ENCODE measurements at places on chromosomes 2 and 18.
A peak's percentile ranks its signal among the peaks of the same experiment; 100 is the strongest.

DNA sequence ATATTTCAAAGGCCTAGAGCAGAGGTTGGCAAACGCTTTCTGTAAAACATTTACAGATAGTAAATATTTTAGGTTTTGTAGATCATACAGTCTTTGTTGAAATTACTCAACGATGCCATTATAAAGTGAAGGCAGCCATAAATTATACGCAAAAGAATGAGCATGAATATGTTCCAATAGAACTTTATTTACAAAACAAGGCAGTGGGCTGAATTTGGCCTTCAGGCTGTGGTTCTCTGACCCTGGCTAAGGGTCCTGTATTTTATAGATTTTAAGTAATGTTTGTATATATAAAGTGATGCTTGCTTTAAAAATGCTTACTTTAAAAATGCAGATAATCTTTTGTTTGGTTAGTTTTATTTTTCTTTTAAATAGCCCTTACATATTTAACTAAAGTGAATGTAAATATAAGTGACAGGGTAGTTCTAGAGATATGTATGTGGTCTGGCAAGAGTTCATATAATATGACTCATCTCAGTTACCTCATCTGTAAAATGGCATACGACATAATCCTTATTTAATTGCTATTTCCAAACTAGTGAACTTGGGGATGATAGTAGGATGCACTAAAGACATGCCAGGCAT, 51.7 kb upstream of the ATP5MC3 start:
- peak; percentile 29 for DNase-seq

- no peak for DNase-seq
Measured at GRCh38 chr18:36200354-36200771, 13.1 kb downstream of the MOCOS start.

DNA sequence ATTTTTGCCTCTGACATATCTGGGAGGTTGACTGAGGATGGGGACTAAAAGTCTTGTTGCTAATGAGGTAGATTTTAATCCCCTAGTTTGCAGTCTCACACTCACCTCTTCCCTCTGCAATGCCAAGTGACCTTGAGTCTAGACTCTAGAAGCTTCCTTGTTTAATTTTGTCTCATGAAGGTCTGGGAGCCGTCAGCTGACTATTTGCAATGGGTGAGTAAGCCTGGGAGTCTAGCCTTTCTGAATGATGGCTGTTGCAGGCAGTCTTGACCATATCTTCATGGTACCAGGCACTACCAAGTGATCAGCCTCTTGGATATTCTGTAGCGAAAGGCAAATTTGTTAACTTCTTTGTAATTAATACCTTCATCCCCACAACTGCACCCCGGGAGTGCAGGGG, 61.2 kb downstream of the ARHGAP15 start:
- DNase-seq, result no peak

GRCh38 chr2:191895195-191895594, 48.3 kb upstream of the CAVIN2 start:
- no peak for DNase-seq
